ENCODE measurements at places on chromosomes 13 and 19. TPM values are rescaled to one million over a fixed set of nuclear protein-coding genes. Genes with fewer than 3 reads are reported as not detected.

DNA sequence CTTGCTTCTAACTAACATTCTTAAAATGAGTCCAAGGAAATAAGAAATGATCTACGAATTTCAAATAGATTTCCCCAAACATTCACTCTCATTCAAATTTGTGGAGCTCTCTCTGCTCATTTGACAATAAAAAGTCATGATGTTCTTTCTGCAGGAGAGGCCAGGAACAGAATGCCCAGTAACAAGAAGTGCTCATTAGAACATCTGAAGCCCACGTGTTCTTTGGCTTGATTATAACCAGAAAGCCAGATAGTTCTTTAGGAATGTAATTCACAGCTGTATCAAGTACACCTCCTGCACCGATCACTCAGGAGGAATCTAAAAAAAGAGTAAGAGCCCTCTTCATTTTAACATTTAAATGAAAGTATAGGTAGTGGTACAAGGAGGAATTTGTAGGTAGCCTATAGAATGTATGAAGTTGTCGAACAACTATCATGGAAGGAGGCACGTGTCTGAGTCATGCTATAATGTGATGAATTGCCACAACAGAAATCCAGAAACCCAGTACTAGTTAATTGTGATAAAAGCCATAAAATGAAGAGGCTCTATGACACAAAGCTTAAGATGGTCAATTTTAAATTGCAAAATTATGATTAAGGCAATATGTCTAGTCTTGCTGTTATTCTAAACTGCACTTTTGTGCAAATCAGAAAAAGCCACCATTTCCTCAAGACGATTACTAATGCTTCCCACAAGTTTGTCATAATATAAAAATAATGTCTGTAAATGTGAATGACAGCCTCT, 12.8 kb downstream of the MEDAG start:
- no peak for DNase-seq

DNA sequence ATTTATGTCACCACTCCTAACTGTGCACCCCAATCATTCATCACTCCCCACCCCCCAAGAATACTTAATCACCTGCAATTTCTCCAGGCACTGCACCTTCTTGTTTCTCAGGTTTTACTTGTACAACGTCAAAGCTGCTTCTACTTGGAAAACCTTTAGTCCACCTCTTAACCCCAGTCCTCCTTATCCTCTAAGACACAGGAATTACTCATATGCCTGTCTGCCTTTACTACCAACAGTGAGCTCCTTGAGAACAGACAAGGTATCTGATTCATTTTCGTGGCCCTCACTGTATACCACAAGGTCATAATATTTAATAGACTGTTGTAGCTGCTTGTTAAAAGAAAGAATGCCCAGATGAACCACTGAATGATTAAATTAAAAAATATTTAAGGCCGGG, 21.0 kb upstream of the NDFIP2 start:
- no peak for DNase-seq

- no peak for DNase-seq
Measured at GRCh38 chr19:15812060-15812722, 3.3 kb downstream of the OR10H1 start.

DNA sequence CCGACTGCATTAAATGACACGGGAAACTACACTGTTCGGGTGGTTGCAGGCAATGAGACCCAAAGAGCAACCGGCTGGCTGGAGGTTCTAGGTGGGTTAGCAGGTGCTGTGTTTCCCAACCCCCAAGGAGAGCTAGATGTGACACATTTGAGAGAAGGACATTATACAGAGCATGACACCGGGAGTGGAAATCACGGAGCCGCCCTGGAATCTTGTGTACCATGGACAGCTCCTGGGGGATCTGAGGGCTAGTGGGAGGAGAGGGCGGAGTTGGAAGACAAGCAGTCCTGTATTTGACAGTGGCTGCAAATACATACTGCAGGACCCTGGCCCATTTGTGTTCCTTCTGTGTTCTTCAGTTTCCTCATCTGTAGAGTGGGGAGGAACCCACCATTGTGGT, 2.3 kb downstream of the CEACAM18 start:
- no peak for DNase-seq

The CLDN10 gene
- total RNA-seq: not detected

The SIGLEC14 gene
- total RNA-seq: not detected

The CABP5 gene
- not detected for total RNA-seq

The CEACAM4 gene
- not detected for total RNA-seq

All from Karpas-422 (cell line).